DMS 273 treated with DMSO at 0.1 percent for 48 hours (cell line): ENCODE measurements at places on chromosomes 3 and 15.

DNA sequence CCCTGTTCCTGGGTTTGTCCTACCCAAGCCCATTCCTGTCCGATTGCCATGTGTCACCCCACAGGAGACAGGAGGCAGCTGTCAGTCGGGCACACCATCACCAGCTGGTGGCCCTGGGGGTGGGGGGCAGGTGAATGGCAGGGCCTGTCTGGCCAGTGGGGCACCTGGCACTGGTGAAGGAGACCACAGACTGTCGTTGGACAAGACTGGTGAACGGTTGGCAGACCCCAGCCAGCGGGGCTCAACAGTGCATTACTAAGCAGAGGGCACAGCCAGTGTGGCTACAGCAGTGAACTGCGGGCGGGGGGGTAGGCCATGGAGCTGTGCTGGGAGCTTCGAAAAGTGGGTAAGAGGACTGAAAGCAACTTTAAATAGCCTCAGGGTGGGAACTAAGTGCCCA is 2.1 kb downstream of the SEMA7A start:
- no peak for DNase-seq

GRCh38 chr3:1798711-1799405 is 299.8 kb upstream of the CNTN4 start:
- no peak for DNase-seq

DNA sequence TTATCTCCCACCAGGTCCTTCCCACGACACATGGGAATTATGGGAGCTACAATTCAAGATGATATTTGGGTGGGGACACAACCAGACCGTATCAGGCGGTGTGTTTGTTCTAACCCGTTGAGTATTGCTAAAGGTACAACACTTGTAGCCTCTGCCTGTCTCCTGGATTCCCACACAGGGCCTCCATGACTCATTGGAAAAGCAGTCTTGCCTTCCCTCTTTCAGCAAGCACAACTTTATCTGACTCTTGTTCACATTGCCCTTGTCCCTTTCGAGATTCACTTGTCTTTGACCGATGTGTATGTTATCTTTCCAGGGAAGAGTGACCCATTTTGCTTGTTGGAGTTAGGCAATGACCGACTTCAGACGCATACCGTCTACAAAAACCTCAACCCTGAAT is 152.3 kb downstream of the MCTP2 start:
- DNase-seq, result no peak

- no peak for DNase-seq
Measured at GRCh38 chr3:51722362-51722761, 15.5 kb downstream of the GRM2 start.

DNA sequence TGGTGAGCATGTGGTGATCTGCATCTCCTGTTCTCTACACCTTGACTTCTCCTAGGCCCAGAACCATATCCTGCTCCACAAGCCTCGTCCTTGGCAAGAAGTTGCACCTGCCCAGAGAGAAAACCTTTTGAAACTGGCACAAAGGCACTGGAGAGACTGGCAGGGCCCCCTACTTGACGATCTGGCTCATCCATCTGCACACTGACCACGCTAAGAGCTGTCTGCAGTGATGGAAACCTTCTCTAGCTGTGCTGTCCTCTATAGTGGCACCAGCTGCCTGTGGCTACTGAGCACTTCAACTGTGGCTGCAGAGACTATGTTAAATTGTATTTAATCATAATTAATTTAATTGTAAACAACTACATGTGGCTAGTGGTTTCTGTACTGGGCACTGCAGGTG is 26.2 kb upstream of the SRP14 start:
- DNase-seq, result no peak

GRCh38 chr3:119700269-119700919 is 2.4 kb upstream of the CFAP91 start:
- DNase-seq, result no peak

- DNase-seq, result no peak
Measured at GRCh38 chr3:33364531-33365128, 75.6 kb downstream of the UBP1 start.

DNA sequence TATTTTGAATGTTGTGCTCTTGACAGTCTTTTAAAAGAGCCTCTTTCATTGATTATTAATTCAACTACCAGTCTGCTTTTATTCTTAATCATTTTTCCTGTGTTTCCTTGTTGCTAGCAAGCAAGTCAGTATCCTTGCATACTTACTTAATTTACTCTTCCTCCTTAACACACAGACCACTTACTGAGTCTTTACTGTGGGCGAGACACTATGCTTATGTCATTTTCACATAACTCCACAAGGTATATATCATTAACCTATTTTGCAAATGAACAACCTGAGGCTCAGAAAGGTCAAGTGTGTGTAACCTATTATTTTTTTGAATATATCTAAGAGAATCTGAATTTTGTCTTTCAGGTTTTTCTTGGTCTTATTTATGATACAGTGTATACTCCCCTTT is 130.9 kb downstream of the WDR76 start:
- DNase-seq, result no peak

GRCh38 chr3:16496008-16496407 is 17.5 kb downstream of the RFTN1 start:
- DNase-seq, result no peak

GRCh38 chr3:151367448-151367847 is 17.1 kb downstream of the P2RY12 start:
- DNase-seq, result no peak

GRCh38 chr3:178676077-178676476 is 139.8 kb downstream of the KCNMB2 start:
- no peak for DNase-seq

GRCh38 chr3:143826296-143826695 is 22.0 kb downstream of the SLC9A9 start:
- no peak for DNase-seq

DNA sequence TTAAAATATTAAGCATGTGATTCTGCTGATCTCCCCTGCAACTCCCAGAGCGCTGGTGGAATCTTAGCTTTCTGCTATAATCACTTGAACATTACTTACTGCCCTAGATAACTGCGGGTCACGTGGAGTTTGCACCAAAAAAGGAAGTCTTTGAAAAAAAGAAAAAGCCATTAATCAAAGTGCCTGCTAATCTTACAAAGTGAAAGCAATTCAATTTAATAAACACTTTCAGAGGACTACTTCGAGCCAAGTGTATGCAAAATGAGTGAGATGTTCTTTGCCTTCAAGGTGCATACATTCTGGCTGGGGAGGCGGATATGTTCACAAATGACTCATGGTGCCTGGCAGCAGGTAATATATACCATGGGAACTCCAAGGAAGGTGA is 109.9 kb upstream of the GAP43 start:
- no peak for DNase-seq

- no peak for DNase-seq
Measured at GRCh38 chr3:185365291-185366073, 2.5 kb downstream of the MAP3K13 start.

- DNase-seq, result no peak
Measured at GRCh38 chr15:69279636-69280035, 19.1 kb upstream of the PAQR5 start.

- DNase-seq, result peak; percentile 62
Measured at GRCh38 chr3:119018690-119019463, 15.8 kb downstream of the IGSF11 start.

GRCh38 chr3:64164349-64164748 is 60.9 kb downstream of the PRICKLE2 start:
- DNase-seq, result no peak

- DNase-seq, result no peak
Measured at GRCh38 chr3:59450946-59451763, 401.3 kb upstream of the CFAP20DC start.

DNA sequence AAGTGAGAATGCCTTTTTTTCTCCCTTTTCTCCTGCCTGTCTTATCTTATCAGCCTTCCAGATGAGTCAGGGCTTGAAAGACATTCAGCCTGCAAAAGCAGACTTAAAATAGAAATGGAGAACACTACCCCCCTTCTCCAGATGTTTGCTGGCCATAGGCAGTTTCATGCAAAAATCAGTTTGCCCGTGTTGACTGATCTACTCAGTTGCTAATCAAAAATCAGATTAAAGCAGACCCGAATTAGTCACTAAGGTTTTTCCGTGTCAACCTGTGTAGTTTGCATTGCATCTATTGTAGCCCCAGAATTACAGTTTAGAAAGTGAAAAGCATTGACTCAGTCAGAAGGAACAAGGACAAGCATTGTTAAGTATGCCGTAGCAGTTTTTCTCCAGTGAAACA is 56.2 kb downstream of the IL5RA start:
- DNase-seq, result no peak

DNA sequence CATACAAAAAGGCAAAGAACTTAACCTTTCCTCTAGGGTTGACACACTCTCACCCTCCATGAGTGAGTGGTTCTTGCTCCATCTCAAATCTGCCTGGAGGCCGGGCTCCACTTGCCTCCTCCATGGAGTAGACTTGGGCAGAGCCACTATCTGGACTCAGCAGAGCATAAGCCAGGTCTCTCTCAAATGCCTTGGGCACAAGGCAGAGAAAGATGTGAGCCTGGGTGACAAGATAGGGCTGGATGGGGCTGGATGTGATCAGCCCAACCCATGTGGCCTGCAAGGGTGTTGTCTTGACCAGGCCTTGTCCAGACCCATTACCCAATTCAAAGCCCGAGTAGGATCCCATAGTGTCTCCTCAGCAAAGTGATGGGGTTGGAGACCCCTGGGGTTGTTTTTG is 4.2 kb upstream of the RPL29 start:
- no peak for DNase-seq

DNA sequence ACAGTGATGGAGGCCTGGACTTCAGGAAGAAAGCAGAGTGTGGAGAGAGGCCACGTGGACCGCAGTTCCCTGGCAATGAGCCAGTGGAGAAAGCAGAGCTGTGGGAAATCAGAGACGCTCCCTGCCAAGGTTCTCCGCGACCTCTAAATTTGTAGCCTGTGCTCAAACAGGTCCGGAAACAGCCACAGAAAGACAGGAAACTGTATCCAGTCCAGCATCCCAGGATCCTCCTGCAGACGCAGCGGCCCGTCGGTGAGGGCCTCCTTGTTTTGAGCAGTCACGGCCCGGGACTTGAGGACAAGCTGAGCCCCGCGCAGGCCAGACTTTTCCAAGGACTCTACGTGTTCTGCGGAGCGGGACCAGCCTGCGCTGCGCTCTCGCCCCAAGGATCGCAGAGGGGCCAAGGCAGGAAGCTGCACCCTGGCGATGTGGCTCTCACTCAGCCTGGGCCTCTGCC is 22.3 kb downstream of the RPSA start:
- no peak for DNase-seq

DNA sequence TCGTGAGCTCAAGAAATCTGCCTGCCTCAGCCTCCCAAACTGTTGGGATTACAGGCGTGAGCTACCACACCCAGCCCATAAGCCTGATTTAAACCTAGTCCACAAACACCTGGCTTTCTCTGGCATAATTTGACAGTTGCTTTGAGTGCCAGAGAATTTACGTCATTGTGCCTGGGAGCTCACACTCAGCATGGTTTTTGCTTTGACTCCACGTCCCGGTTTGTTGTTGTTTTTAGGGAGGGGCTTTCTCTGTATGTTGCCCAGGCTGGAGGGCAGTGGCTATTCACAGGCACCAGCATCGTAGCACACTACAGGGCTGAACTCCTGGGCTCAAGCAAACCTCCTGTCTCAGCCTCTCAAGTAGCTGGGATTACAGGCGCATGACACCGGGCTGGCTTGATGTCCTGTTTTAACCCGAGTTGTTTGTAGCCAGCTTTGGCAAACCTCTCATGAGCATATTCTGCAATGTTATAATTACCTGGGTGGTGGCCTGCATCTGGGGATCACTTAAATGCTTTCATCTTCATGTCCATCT is 32.7 kb downstream of the CEMIP start:
- no peak for DNase-seq

- DNase-seq, result no peak
Measured at GRCh38 chr3:159082519-159082918, 280.7 kb downstream of the MFSD1 start.

GRCh38 chr3:65974509-65974908 is 64.2 kb downstream of the MAGI1 start:
- no peak for DNase-seq

- DNase-seq, result no peak
Measured at GRCh38 chr3:37855363-37855970, 6.2 kb upstream of the CTDSPL start.

- DNase-seq, result no peak
Measured at GRCh38 chr3:113771993-113772392, 25.2 kb downstream of the ATP6V1A start.

- no peak for DNase-seq
Measured at GRCh38 chr3:37400945-37401344, 226.6 kb upstream of the LRRFIP2 start.

- no peak for DNase-seq
Measured at GRCh38 chr3:179432451-179432850, 18.8 kb downstream of the GNB4 start.

DNA sequence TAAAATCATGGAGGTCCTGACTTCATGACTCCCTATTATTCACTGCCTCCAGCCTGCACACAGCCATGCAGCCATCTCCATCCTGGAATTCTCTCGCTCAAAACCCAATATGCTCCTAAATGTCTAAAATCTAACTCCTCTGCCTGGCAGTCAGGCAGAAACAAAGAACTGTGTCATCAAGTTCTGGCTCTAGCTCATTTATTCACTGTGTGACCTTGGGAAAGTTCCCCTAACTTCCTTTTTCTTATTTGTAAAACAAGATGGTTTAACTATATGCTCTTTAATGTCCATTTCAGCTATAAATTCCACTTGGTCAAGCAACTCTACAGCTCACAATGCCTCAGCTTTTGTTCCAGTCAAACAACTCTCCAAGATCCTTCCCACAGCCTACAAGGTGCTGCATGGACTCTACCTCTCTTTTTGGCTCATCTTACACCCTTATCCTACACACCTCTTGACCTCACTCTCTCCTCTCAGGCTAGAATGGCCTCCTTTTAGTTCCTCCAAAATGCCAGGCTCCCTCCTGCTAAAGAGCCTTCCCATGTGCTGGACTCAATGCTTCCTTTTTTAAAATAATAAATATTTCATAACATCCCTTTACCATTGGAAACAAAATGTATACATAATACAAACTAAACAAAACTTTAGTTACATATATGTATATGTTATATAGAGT is 16.4 kb downstream of the PIK3CB start:
- no peak for DNase-seq

DNA sequence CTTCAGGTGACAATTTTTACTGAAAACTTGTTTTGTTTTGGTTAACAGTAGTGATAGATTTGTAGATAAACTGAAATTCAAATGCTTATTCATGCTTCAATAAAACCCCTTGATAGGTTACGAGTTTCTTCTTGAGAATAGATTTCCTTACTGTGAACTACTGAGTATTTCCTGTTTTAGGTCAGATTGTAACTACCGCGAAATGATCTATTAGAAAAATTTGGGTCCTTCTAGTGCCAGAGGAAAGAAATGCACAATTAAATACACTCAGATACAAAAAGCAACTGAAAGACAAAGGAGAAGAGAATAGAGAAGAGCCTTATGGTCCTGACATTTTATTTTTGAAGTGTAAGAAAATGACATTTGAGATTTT is 251.7 kb upstream of the TBL1XR1 start:
- no peak for DNase-seq

GRCh38 chr3:197443506-197443905 is 112.3 kb downstream of the BDH1 start:
- DNase-seq, result no peak

DNA sequence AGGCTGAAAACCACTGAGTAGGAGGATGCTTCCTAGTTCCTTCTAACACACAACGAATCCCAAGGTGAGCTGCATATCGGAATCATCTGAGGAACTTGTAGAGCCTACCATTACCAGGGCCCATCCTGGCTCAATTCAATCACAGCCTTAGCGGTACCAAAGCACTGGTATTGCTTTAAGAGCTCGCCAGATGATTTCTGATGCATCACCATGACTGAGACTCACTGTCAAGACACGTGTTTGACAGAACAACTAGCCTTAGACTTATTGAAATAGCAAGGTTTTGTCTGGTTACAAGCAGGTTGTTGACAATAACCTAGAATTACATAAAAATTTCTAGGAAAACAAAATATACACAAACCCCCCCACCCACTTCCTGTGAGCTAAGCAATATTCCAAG is 68.5 kb downstream of the CBLB start:
- DNase-seq, result no peak
